Stimulated activated CD4-positive, alpha-beta T cell treated with anti-CD3 and anti-CD28 coated beads, Interleukin-15, amount 100 ng/mL, for 24 hours (primary cell): ENCODE measurements at places on chromosomes 7 and 10.

- no peak for DNase-seq
Observed at GRCh38 chr10:113167702-113168101, 217.7 kb downstream of the TCF7L2 start.

DNA sequence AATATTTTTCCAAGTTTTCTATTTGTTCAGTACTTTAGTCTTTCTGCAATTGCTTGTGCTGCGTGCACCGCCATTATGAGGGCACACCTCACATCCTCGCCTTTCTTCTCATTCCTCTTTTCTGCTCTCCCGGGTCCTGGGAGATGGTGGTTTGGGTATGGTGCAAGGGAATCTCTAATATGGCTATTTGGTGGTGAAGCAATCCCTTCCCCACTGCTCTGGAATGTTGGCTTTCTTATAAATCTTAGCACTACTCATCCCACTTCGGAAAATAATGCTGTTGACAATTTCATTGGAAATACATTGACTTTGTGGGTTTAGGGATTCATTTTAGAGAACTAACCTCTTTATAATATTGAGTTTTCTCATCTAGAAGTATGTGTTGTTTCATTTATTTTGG lies 1.9 kb upstream of the GCK start:
- no peak for DNase-seq

DNA sequence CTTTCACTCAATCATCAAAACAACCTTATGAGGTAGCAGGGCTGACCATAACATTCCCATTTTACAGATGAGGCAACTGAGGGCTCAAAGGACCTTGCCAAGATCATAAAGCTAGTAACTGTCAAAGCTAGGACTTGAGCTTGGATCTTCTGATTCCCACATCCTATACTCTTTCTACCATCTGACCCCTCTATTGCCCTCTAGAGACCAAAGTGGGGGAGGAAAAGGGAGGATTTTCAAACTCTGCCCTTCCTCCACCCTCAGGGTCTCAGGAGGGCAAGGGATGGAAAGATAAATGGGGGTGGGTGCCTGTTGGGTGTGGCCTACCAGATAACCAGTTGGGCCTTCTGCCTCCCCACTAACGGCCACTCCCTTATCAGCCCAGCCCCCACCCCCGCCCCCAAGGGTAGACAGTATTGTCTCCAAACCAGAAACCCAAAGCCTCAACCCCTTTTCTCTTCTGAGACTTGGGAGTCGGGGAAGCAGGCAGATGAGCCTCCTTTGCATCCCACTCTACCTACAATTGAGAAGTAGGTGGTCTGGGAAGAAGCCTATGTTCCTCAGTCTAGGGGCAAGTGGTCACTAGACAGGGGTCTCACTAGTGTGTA lies 7.9 kb downstream of the LDB1 start:
- DNase-seq: no peak

DNA sequence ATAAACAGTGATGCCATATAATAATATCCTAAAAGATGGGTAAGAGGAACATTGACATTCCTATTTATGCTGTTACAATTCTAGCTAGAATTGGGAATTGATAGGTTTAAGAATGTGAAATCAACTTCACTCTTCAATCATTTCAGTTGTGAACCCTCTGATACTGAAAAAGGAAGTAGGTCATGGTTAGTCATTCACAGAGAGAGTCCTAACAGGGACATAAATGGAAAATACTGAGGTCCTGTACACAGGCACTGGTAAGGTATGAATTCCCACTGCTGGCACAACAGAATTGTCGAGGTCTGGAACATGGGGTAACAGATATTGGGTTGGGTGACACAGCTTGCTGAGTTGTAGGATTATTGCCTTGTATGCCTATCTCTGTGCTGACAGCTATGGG lies 289.4 kb upstream of the LRRN3 start:
- DNase-seq: peak; percentile 1

DNA sequence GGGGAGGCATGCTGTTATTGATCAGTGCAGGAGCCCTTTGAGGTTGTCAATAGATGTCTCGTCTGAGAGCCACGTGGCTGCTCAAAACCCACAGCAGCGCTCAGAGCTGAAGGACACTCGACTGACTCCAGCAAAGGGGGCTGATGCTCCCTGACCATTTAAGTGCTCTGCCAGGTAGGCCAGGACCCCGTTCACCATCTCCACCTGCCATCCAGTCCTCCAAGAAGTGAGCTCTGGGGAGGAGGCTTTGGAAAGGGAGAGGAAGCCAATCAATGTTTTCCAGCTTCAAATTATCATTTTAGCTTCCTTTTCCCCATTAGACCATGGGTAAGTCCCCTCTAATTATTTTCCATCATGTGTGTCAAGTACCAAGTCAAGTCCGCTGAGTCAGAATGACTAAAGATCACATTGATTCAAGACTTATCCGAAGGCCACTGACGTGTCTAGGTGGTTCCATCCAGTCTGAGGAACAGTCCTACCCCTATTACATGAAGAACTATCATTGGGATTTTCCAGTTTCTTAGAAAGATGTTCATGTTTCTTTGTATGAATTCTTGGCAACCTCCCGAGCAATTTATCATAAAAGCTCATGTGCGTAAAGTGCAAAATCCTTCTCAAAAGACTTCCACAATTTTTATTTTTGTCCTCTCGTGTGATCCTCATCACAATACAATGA lies 302.6 kb upstream of the LYZL1 start:
- DNase-seq: no peak

- no peak for DNase-seq
Observed at GRCh38 chr7:114936471-114936870, 14.6 kb downstream of the MDFIC start.

GRCh38 chr10:52451817-52452216 lies 137.7 kb downstream of the DKK1 start:
- no peak for DNase-seq

- no peak for DNase-seq
Observed at GRCh38 chr10:102280397-102281101, 35.2 kb downstream of the GBF1 start.

GRCh38 chr10:120998251-120998650 lies 147.1 kb downstream of the WDR11 start:
- no peak for DNase-seq

GRCh38 chr7:137656850-137657232 lies 189.9 kb downstream of the DGKI start:
- no peak for DNase-seq

DNA sequence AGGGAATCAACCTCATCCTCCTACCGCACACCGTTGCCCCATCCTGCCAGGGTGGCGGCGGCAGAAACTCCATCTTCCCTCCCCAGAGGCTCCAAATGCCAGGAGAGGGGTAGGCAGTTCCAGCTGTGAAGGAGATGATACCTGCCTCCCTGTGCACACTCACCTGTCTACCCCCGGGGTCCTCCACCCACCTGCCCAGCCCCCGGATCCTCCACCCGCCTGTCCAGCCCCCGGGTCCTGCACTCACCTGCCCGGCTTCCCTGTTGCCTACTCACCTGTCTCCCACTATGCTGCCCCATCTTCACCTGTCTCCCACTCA lies 13.4 kb upstream of the DNAAF5 start:
- no peak for DNase-seq

DNA sequence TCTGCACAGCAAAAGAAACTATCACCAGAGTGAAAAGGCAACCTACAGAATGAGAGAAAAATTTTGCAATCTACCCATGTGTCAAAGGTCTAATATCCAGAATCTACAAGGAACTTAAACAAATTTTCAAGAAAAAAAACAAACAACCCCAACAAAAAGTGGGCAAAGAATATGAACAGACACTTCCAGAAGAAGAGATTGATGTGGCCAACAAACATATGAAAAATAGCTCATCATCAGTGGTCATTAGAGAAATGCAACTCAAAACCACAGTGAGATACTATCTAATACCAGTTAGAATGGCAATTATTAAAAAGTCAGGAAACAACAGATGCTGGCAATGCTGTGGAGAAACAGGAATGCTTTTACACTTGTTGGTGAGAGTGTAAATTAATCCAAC lies 7.1 kb upstream of the MKLN1 start:
- no peak for DNase-seq

DNA sequence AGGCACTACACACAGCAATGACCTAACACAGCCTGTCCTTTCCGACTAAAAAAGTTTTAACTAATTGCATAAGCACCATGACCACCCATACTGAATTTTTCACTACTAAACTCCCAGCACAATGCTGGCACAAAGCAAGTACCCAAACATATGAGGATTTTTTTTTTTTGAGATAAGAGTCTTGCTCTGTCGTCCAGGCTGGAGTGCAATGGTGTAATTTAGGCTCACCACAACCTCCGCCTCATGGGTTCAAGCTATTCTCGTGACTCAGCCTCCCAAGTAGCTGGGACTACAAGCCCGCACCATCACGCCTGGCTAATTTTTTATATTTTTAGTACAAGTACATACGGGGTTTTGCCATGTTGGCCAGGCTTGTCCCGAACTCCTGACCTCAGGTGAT lies 5.1 kb downstream of the UBE2H start:
- no peak for DNase-seq

DNA sequence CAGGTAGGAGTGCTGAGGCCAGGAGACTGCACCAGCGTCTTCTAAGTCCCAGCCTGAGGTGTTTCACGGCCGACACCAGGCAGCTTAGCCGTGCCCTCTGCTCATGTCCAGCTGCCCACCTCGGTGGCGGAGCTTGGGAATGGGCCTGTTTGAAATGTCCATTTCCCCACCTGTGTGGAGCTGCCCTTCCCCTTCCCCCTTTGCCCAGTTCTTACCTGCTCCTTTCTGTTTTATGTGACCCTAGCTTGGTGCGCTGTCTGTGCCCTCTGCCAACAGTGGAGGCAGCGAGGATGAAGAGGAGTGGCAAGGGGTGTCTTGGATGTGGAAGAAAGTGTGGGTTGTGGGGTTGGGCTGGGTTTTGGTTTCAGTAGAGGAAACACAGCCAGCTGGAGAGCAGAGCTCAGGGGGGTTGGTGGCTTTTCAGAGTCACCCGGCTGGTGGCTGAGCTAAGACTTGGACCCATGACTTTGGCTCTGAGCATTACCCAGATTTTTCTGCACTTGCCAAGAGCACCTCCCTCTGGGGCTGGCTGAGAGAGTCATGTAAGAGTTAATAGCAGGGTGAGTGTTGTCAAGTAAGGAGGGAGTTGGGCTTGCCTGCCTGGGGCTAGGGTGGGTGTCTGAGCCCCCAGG lies 37.4 kb downstream of the GBX1 start:
- DNase-seq: no peak

GRCh38 chr10:9823268-9823930 lies 1194.3 kb upstream of the CELF2 start:
- no peak for DNase-seq

DNA sequence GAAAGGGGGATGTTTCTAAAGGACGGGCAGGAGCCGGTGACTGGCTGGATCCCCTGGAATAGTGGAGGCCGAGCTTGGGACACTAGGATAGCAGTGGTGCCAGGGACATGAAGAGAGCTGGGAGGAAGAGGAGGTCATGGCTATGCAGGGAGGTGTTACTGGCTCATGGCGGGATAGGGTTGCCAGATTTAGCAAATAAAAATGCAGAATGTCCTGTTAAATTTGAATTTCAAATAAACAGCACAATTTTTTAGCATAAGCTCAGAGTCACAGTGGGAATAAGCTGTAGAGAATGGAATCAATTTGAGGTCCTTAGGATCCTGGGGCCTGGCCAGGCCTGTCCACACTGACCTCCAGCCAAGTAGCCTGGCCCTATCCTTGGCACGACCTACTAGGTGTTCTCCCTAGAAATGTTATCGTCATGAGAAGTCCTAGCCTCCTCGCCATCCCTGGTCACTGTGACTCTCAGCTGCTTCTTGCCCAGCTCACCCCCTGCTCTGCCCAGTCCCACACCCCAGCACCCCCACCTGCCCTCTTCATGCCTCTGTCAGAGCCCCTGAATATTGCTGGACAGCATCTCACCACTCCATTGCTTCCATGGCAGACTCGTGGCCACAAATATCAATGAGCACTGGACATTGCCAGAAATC lies 7.6 kb upstream of the KCP start:
- no peak for DNase-seq

DNA sequence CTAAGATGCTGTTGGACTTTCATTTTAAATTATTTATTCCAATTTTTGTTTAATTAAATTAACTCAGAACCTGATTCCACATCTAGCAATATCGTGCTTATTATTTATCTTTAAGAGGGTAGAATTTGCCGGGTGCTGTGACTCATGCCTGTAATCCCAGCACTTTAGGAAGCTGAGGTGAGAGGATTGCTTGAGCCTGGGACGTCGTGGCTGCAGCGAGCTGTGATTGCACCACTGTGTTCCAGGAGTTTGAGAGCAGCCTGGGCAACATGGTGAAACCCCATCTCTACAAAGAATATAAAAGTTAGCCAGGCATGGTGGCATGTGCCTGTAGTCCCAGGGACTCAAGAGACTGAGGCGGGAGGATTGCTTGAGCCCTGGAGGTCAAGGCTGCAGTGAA lies 47.8 kb downstream of the ZFAND4 start:
- DNase-seq: no peak

GRCh38 chr7:47538846-47539311 lies 43.0 kb downstream of the TNS3 start:
- no peak for DNase-seq

DNA sequence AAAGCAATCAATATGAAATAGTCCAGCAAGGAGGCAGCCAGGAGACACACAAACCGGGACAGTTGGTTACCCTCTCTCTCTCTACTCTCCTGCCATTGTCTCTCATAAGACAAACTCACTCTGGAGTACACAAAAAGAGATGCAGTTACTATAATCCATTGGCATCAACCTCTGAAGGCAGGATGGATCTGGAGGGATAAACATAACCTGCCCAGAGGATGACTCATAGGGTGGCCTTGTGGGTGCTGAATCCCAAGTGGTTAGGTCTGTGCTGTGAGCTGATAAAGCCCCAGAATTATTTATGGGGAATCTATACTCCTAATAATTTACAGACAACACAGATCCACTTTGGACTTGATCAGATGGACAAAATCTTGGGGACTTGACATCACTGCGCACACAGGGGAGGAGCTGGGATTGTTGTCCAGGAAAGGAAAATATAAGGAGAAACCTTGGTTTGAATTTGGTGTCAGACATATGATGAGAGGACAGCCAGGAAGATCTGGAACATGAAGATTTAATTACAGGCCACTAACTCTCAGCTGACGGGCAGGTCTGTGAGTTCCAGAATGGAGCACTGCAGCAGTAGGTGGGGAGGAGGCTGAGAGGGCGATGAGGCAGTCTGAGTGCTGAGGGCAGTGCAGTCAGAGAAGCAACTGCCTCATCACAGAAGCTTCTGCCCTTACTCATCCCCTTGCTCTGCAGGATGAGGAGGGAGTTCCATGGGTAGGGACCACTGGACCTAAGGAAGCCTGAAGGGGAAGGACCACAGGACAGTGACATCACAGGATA lies 113.9 kb upstream of the PRSS58 start:
- DNase-seq: no peak

DNA sequence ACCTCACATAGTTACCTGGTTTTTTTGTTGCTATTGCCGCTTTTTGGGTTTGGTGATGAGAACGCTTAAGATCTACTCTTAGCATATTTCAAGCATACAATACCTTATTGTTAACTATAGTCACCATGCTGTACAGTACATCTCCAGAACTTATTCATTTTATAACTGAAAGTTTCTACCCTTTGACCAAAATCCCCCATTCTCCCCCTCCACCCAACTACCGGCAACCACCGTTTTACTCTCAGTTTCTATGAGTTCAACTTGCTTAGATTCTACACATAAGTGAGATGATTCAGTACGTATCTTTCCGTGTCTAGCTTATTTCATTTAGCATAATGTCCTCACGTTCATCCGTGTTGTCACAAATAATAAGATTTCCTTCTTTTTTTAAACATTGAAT lies 86.7 kb upstream of the IL6 start:
- peak; percentile 62 for DNase-seq
